Adrenal gland (tissue), 19 donors: ENCODE measurements at places on chromosomes 3 and 15. TPM values are rescaled to one million over a fixed set of nuclear protein-coding genes. Genes with fewer than 3 reads are reported as not detected.
A peak's percentile ranks its signal among the peaks of the same experiment; 100 is the strongest.

The TPM1 gene
- total RNA-seq = 175 TPM

The NIT2 gene
- 47.1 TPM for total RNA-seq

DNA sequence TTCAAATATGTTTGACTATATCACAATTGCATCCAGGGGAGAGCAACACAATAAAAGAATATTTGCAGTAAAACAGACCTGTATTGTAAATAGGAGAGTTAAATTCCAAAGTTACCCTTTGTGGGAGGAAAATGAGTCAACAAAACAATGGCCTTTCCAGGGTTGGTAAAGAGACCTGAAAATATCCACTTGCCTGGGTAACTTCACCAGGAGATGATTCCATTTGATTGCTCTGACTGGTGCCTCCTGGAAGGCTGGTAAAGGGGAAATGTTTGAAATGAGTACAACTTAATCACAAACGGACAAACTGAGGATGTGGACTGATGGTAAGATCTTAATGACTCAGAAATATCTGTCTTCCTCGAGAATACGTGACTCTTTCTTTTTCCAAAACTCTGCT lies 43.6 kb upstream of the SRGAP3 start:
- no peak for DNase-seq

DNA sequence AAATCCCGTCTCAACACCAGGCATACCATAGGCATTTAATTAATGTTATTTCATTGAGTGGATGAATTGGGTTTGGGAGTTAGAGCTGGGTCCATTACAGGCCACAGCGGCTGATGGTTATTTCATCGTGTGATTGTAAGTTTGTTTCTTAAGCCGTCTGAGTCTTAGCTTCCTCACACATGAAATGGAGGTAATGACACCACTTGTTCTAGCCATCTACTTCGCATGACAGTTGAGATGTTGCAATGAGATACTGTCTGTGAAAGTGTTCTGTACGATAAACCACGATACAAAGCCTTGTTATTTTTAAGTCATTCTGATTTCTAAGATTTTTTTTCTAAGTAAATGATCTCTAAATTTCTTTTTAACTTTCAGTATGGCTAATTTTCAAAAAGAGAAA lies 8.6 kb upstream of the TP63 start:
- DNase-seq = no peak

GRCh38 chr15:46091860-46092450 lies 457.1 kb downstream of the SQOR start:
- DNase-seq = peak; percentile 64

- DNase-seq = peak; percentile 73
Measured at GRCh38 chr3:185995352-185995751, 57.5 kb upstream of the TRA2B start.
